ENCODE measurements at places on chromosomes 6 and 20.

GRCh38 chr6:7920425-7920824 lies 9.8 kb upstream of the TXNDC5 start:
- no peak for DNase-seq

DNA sequence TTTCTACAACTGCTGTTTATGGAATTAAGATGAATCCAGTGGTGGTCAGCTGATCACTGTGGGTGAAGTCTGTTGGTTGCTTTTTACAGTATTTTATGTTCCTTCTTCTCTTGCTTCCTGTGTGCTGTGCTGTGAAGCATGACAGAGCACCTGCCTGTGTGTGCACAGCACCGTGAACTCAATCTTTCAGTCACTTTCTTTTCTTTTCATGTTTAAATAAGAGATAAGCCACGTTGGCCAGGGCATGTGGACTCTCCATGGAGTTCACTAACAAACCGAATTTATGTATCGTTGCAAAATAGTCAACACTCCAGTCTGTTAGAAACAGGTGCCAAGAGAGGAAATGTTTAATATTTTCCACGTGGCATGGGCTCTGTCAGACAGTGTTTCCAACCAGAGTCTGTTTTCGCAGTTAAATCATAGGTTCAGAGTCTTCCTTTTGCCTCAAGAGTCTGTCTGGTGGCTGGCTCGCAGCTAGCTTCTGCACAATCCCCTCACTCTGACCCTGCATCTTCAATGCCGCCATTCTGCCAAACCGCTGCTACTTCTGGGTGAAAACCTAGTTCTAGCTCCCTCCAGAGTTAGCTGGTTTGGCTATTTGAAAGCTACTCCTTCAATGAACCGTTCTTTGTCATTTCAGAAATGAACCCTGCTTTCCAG lies 73.2 kb downstream of the QRSL1 start:
- no peak for DNase-seq

DNA sequence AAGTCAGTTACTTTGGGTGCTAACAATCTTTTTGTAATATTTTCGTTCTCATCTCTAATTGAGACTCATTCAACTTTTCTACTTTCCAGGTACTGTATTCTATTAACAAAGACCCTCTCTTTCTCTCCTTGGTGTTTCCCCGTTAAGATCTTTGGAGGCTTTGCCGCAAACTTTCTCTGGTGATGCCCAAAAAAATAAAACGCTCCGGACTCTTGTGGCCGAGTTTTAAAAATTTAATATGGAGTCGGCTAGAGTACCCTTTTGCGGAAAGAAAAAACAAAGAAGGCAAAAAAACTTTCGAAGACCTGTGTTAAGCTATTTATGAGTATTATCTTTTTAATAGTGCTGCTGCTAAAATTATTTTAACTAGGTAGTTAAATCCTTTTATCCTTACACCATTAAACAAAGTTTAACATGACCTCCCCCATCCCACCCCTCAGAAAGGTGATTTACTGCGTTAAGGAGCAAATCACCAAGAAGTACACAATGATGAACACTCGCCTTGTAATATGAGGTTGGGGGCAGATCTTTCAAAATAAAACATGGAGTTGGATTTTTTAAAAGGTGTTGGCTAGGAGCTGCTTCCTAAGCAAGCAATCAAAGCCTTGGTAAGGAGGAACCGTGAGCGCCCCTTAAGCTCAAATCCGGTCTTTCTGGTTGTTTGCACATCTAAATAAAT lies 10.0 kb downstream of the SIM1 start:
- DNase-seq = no peak

- no peak for DNase-seq
These were observed 107.7 kb upstream of the FOXA2 start for GRCh38 chr20:22692119-22692475.

GRCh38 chr20:47106786-47107185 lies 212.1 kb downstream of the EYA2 start:
- no peak for DNase-seq

- DNase-seq = no peak
These were observed 53.0 kb downstream of the SASH1 start for GRCh38 chr6:148395583-148396101.

GRCh38 chr20:58989196-58989595 lies 8.1 kb downstream of the NELFCD start:
- no peak for DNase-seq

- DNase-seq = no peak
These were observed 262.3 kb upstream of the SASH1 start for GRCh38 chr6:148080315-148080714.

- DNase-seq = peak; percentile 76
These were observed 963 bp downstream of the FOXF2 start for GRCh38 chr6:1390133-1390945.

DNA sequence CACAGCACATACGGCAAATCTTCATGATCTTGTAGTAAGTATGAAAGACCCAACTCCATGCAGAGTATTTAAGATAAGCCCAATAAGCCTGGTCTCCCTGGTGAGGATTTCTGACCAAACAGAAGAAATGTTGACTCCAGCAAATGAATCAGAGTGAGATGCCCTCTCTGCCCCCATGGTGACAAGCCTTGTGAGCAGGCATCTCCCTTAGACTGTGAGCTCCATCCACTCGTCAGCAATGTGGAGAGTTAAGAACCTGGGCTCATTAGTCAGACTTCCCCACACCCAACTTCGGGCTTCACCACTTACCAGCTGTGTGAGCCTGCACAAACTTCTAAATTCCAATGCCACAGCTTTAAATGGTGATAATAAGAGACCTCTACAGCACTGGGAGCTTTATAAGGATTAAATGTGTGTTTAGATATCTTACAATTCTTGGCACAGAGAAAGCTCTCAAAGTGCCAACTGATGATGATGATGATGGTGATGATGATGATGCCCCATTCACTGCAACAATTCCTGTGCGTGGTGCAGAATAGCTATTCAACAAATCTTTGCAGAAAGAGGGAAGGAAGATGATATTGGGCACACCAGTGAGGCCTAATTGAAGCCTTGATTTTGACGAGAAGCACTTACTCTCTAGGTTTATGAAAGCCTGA lies 253.4 kb upstream of the TAB2 start:
- DNase-seq = no peak

DNA sequence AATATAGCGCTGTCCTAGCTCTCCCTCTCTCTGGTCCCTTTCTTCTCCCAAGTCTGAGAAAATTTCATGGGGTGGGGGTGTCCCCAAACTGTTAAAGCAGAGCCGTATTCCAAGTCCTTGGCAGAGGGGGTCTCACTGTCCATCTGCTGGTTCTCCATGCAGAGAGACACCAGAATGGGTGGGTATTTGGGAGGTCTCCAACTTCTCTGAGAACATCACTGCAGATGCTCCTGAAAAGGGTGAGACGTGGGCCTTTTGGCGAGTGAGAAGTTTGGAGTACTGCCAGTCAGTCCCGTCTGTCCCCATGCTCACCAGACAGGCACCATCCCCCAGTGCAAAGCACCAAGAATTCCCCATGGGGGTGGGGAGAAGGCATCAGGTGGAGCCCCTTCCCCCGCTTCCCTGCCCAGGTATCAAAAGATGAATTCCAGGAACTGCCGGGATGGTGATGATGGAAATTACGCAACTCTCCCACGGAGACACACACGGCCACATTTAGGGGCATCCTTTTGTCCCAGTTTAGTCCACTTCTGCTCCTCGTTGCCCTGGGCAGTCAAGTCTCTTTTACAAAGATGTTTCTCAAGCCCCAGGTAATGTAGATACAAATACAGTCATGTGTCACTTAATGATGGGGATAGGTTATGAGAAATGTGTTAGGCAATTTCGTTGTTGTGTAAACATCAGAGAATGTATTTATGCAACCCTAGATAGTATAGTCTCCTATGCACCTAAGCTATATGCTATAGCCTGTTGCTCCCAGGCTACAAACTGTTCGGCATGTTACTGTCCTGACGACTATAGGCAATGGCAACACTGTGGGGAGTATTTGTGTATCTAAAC lies 73.4 kb upstream of the SRSF6 start:
- DNase-seq = no peak

DNA sequence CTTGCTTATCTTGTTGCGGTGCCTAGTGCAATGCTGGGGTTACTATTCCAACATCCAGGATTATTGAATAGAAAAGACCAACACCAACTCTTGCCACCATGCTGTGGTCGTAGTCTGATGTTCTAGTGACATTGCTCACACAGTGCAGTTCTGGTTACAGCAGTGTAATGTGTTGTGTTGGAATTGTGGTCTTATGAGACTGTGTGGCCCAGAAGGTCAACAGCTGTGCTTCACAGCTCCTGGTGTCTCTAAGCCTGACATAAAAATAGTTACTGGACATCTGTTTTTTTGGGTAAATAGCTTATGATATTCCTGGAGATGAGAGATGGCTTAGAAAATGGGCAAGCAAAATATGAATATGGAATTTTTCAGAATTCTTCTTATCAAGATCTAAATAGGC lies 57.6 kb downstream of the SLC22A2 start:
- no peak for DNase-seq

DNA sequence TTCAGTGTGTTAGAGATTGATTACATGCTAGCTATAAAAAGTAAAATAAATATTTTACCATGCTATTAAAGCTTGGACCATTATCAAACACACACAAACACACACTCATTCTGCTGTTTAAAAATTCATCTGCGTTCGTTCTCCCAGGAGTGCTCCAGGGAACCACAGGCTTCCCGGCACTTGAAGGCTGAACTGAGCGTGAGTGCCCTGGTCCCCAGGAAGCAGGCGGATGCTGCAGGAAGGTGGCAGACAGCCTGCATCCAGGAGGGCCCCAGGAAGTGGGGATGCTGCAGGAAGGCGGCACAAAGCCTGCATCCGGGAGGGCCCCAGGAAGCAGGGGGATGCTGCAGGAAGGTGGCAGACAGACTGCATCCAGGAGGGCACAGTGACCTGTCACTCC lies 147.2 kb upstream of the SNX9 start:
- DNase-seq = no peak

GRCh38 chr6:52610011-52610410 lies 33.2 kb upstream of the TRAM2 start:
- no peak for DNase-seq

DNA sequence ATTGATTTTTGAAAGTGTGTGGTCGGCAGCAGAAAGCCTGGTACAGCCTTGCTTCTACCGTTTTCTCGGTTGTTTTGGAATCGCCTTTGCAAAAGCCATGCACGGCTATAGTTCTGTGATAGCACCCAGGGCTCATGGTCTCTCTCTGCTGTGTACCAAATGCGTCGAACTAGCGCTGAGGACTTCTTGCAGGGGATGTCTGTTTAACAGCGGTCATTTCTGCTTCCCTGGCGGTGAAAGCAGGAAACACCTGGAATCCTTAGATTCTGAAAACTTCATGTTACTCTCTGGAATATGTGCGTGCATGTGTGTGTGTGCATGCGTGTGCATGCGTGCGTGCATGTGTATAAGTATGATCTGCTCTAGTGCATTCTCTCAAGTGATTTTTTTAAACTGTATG lies 26.1 kb upstream of the GCNT2 start:
- no peak for DNase-seq

DNA sequence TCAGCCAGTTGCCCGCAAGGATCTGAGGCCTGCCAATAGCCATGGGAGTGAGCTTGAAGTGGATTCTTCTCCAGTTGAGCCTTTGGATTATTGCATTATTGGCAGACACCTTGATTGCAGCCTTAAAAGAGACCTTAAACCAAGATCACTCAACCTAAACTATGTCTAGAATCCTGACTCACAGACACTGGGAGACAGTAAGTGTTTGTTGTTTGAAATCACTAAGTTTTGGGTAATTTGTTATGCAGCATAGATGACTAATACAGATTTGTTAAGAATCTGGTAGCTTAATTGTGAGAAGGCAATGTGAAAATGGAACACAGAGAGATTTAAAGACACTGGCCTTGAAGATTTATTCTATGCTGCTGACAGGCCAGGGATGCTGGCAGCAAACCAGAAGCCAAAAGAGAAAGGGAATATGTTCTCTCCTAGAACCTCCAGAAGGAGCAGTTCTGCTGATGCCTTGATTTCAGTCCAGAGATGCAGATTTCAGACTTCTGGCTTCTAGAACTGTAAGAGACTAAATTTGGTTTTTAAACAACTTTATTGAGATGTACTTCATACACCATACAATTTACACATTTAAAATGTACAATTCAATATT lies 17.6 kb downstream of the SIRPD start:
- no peak for DNase-seq

GRCh38 chr6:155158030-155158843 lies 105.6 kb upstream of the CLDN20 start:
- DNase-seq = peak; percentile 56

- DNase-seq = no peak
These were observed 152.9 kb downstream of the ERMARD start for GRCh38 chr6:169904051-169904922.

GRCh38 chr6:37116326-37116725 lies 53.6 kb upstream of the PIM1 start:
- DNase-seq = no peak

- DNase-seq = no peak
These were observed 78.9 kb upstream of the ISM1 start for GRCh38 chr20:13142143-13142542.

GRCh38 chr6:50826037-50826761 lies 7.5 kb downstream of the TFAP2B start:
- DNase-seq = no peak

- DNase-seq = no peak
These were observed 156.2 kb upstream of the PLCB4 start for GRCh38 chr20:8912731-8913130.

GRCh38 chr20:34675561-34675960 lies 1.3 kb downstream of the PIGU start:
- DNase-seq = no peak

DNA sequence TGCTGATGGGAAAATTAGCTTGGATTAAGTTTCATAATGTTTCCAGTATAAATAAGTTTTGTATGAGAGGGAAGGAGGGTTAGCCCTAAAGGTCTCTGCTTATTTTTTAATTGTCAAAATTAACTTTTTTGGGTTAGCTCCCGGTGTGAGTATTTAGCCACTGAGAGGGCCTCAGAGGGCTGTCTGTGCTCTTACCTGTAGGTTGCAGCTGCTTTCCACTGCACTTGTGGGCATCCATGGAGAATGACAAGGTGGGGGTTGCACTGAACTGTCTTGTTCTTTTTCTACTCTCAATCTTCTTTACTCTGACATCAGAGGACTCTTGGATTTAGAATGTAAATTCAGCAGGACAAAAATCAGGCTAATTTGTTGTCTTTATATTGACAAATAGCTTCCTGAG lies 81.4 kb downstream of the CD164 start:
- DNase-seq = no peak

All from adipocyte (in vitro differentiated cells).